ENCODE measurements at places on chromosomes 7 and 10. TPM values are rescaled to one million over a fixed set of nuclear protein-coding genes. Genes with fewer than 3 reads are reported as not detected.

DNA sequence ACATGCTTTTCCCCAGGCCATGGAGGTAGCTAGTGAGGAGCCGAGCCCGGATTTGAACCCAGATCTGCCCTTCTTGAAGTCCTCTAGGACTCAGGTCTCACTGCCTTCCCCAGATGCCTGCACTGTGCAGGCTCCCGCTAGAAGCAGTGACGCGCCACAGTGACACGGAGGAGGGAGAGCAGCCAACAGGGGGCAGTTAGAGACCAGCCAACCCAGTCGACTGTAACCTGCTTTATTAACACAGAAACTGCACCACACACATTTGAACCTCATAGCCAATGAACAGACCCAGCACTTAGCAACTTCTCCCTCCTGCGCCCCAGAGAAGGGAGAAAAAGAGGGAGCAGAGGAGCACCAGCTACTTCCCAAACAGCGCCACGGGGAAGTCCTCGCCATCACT is 27.4 kb downstream of the PILRA start:
- DNase-seq: no peak

- no peak for DNase-seq
Observed at GRCh38 chr10:79242620-79243152, 104.6 kb upstream of the PPIF start.

DNA sequence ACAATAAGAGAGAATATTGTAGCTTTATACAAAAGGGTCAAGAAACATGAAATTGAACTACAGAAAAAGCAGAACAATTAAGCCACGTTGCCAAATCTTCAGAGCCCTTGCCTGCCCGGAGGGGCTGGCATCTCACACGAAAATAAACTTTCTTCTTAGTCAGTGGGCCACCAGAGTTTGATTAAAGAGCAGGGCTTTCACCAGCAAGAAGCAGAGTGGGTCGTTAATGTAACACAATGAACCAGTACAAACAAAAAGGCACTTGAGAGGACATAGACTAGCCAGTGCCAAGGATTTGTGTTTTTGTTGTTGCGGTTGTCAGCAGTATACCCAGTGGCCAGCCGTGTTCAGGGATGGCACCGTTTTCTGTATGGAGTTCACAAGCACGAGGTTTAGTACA is 155.4 kb downstream of the NRP1 start:
- no peak for DNase-seq

The SEMA3E gene
- 0.11 TPM for total RNA-seq

The NPM3 gene
- 6.4 TPM for total RNA-seq

All from right lobe of liver (tissue), 6 donors.